SJSA1 (cell line): ENCODE measurements at places on chromosomes 13 and 19. TPM values are rescaled to one million over a fixed set of nuclear protein-coding genes. Genes with fewer than 3 reads are reported as not detected.

- no peak overlapping the region for H3K27ac ChIP-seq
- no peaks in the 10 kb centered on the region for H3K27me3 ChIP-seq
- no peaks in the 10 kb centered on the region for H3K36me3 ChIP-seq
- H3K4me1 ChIP-seq = no peaks in the 10 kb centered on the region
Observed at GRCh38 chr13:47846886-47847285, 154.2 kb downstream of the SUCLA2 start.

- no peaks in the 10 kb centered on the region for H3K4me1 ChIP-seq
- H3K36me3 ChIP-seq = peaks cover 32% of the 10 kb centered on the region
- 0 out of 2 replicates have a peak overlapping the region, but pooled peaks have one; percentile 52 for H3K27ac ChIP-seq
- no peaks in the 10 kb centered on the region for H3K27me3 ChIP-seq
Observed at GRCh38 chr19:44024900-44025216, 321 bp upstream of the ZNF222 start.

Gene PPM1N
- 0.29 TPM in 1 of 2 replicates, not detected in the other for total RNA-seq

- DNase-seq = no peak
- H3K4me1 ChIP-seq = no peaks in the 10 kb centered on the region
- H3K27ac ChIP-seq = no peak overlapping the region
- no peaks in the 10 kb centered on the region for H3K36me3 ChIP-seq
- H3K27me3 ChIP-seq = peaks cover 91% of the 10 kb centered on the region
Observed at GRCh38 chr13:112057736-112058518, 9.0 kb upstream of the SOX1 start.

- no peak overlapping the region for H3K27ac ChIP-seq
- H3K27me3 ChIP-seq = no peaks in the 10 kb centered on the region
- H3K36me3 ChIP-seq = no peaks in the 10 kb centered on the region
- H3K4me3 ChIP-seq = no peak overlapping the region
- no peaks in the 10 kb centered on the region for H3K4me1 ChIP-seq
Observed at GRCh38 chr19:27647423-27647822, 1565.5 kb downstream of the UQCRFS1 start.

DNA sequence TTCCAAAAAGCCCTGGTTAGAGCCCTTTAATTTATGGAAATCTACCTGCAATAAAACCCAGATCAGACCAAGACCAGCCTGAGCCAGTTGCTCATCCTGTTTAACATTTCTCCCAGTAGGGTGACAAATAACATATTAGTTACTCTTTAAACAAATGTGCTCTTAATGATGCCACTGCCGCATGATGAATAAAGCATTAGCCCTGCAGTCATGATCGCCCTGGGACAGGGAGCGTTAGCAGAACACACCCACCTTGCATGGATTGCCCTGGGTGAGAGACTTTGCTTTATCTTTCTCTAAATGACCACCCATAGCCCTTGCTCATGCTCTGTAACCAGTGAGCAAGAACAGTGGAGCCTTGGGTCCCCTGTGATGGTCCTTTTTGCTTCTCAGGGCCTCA, 362.4 kb downstream of the ENOX1 start:
- H3K36me3 ChIP-seq = no peaks in the 10 kb centered on the region
- no peak overlapping the region for H3K4me3 ChIP-seq
- H3K27me3 ChIP-seq = no peaks in the 10 kb centered on the region

DNA sequence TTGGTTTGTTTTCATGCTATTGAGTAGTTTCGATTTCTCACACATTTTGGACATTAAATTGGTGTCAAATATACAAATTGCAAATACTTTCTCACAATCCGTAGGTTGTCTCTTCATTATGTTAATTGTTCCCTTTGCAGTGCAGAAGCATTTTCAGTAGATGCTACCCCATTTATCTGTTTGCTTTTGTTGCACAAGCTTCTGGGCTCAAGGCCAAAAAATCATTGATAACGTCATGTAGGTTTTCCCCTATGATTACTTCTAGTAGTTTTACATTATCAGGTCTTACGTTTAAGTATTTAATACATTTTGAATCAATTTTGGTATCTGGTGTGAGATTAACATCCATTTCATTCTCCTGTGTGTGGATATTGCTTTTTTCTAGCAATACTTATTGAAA, 14.0 kb upstream of the ZNF347 start:
- H3K27ac ChIP-seq = no peak overlapping the region
- no peak overlapping the region for H3K4me3 ChIP-seq
- H3K27me3 ChIP-seq = no peaks in the 10 kb centered on the region
- H3K36me3 ChIP-seq = no peaks in the 10 kb centered on the region
- no peaks in the 10 kb centered on the region for H3K4me1 ChIP-seq

Gene NLRP7
- total RNA-seq = not detected in 2 replicates

Gene TMEM150B
- total RNA-seq = not detected in 2 replicates

DNA sequence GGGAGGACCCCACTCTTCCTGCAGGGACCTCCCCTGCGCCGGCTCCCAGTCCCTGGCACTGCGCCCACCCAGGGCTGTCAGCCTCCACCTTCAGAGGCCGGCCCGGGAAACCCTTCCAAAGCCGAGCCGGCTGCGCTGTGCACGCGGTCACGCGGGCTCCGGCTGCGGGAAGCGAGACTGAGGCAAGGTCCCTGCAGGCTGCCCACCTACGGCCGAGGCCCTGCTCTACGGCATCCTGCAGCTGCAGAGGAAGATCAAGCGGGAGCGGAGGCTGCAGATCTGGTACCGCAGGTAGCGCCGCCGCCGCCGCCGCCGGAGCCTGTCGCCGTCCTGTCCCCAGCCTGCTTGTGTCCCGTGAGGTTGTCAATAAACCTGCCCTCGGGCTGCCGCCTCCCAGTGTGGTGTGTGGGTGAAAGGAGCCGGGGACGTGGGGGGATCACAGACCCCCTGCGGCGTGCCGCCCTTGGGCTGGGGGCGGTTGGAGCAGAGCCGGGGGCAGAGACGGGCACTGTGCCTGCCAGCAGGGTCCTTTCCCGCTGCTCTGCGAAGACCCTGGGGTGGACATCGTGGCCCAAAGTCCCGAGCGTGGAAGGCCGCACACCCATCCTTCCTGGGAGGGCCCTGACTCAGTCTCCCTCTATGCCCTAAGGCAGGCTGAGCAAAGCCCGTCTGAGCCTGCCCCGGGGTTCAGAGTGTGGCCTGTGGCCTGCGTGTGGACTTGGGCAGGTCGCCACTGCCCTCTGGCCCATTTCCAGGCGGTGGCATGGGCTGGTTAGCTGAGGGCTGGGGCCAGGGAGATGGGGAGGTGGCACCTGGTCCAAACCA, 5.9 kb downstream of the GAMT start:
- H3K4me3 ChIP-seq = no peak overlapping the region
- no peaks in the 10 kb centered on the region for H3K27me3 ChIP-seq
- H3K4me1 ChIP-seq = peaks cover 3% of the 10 kb centered on the region
- H3K27ac ChIP-seq = no peak overlapping the region

Gene IRS2
- 6.0 and 8.1 TPM in 2 replicates for total RNA-seq

Gene FPR3
- not detected in 2 replicates for total RNA-seq

- no peak for DNase-seq
- no peaks in the 10 kb centered on the region for H3K36me3 ChIP-seq
- no peak overlapping the region for H3K27ac ChIP-seq
- no peaks in the 10 kb centered on the region for H3K27me3 ChIP-seq
- H3K4me3 ChIP-seq = no peak overlapping the region
- H3K4me1 ChIP-seq = no peaks in the 10 kb centered on the region
Observed at GRCh38 chr13:105929505-105929904, 606.0 kb downstream of the EFNB2 start.

GRCh38 chr13:75132701-75133695, 349.0 kb downstream of the TBC1D4 start:
- DNase-seq = no peak
- peaks cover 15% of the 10 kb centered on the region for H3K4me1 ChIP-seq
- no peaks in the 10 kb centered on the region for H3K27me3 ChIP-seq
- H3K4me3 ChIP-seq = no peak overlapping the region
- H3K27ac ChIP-seq = no peak overlapping the region

DNA sequence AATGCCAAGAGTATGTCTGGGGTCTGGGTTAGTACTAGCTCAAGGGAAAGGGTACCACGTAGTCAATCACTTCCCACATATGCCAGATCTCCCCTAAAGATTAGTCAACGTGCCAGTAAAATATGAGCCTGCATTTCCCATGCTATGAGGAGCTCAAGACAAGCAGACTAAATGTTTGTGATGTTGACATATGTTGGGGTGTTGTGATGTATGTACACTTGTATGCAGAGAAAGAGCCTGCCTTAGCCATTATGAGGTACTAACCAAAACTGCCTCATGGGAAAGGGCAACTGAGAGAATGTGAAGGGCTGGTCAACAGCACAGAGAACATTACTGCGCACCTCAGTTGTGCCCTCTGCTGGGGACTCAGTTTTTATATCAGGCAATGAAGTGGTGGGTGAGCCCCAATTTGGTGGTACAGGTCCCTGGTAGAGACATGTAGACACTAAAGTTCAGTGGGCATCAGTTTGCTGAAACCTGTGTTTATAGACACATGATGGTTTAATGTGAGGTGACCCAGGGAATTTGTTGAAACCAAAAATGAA, 287.0 kb downstream of the DCT start:
- H3K4me1 ChIP-seq = no peaks in the 10 kb centered on the region
- no peak for DNase-seq
- H3K36me3 ChIP-seq = no peaks in the 10 kb centered on the region
- no peak overlapping the region for H3K27ac ChIP-seq

Gene KL
- not detected in 2 replicates for total RNA-seq

- DNase-seq = no peak
- no peak overlapping the region for H3K27ac ChIP-seq
- H3K4me3 ChIP-seq = no peak overlapping the region
- no peaks in the 10 kb centered on the region for H3K36me3 ChIP-seq
- H3K4me1 ChIP-seq = no peaks in the 10 kb centered on the region
Observed at GRCh38 chr19:28694812-28695211, 518.1 kb downstream of the UQCRFS1 start.

DNA sequence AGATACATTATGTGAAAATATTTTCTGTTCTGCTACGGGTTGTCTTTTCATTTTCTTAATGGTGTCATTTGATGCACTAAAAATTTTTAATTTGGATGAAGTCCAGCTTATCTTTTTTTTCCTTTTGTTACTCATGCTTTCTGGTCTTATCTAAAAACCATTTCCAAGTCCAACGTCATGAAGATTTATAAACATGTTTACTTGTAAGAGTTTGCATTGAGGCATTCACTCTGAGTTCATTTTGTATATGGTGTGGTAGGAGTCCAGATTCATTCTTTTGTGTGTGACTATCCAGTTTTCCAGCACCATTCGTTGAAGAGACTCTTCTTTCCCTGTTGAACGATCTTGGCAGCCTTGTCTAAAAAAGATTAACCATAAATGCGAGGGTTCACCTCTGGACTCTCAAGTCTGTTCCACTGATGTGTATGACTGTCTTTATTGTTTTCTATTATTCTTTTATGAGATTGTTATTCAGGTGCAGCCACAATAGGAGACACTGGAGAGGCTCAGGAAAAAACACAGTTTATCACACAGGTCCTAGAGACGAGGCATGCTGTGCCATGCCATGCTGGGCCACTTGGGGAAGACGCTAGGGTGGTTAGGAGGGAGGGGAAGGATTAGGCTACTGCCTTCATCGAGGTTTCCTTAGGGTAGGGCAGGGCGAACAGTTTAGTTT, 35.0 kb downstream of the NAA16 start:
- no peak for DNase-seq
- H3K36me3 ChIP-seq = peaks cover 38% of the 10 kb centered on the region
- H3K27ac ChIP-seq = no peak overlapping the region
- no peaks in the 10 kb centered on the region for H3K27me3 ChIP-seq

DNA sequence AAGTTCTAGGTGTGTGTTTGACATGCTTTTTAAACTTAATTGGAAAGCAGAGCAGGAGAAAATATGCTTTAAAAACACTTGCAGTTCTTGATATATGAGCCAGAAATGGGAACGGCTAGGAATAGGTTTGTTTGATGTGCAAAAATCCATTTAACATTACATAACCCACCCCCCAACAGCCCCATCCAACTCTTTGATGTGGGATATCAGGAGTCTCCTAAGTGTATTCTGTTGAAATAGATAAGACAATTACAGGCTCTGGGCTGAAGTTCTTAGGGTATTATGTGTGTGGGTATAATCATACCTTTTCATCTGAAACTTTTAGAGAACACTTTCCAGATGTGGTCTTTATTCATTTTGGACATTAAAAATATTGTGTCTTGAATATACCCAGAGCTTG, 240.4 kb upstream of the CSNK1A1L start:
- no peak overlapping the region for H3K27ac ChIP-seq
- no peaks in the 10 kb centered on the region for H3K4me1 ChIP-seq
- no peaks in the 10 kb centered on the region for H3K36me3 ChIP-seq

DNA sequence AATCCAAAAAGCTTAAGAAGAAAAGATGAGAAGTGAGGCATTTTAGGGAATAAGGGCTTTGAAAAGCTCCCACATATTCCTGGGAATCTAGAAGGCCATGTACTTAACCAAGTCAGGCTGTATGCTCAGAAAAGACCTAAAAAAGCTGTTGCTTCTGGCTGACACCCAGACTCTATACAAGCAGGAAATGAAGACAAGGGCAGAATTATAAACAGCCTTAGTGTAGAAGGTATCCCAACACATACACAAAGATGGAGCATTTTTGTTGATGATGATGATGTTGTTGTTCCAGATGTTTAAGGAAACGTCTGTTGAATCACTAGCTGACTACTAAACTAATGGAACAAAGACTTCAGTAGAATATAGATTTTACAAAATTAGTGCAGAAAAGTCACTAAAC, 26.1 kb upstream of the N4BP2L1 start:
- H3K4me1 ChIP-seq = no peaks in the 10 kb centered on the region
- H3K4me3 ChIP-seq = no peak overlapping the region
- no peak for DNase-seq
- no peak overlapping the region for H3K27ac ChIP-seq
- H3K36me3 ChIP-seq = no peaks in the 10 kb centered on the region

DNA sequence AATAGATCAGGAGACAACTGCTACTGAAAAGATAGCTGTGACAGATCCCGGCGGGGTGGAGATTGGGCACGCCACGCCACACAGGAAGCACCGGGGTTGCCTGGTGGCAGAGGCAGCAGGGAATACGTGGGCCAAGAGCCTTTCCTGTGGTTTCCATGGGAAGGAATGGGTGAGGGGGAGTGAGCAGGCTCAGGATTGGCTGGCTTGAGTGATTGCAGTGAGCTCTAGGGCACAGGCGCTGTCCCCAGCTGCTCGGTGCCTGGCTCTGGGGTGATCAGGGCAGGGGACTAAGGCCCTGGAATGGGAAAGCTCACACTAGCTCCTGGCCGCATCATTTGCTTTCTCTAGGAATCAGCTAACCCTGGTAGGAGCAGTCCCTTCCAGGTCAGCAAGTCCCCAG, 166.1 kb downstream of the USP12 start:
- H3K27ac ChIP-seq = no peak overlapping the region
- H3K4me1 ChIP-seq = no peaks in the 10 kb centered on the region
- no peak overlapping the region for H3K4me3 ChIP-seq
- H3K27me3 ChIP-seq = no peaks in the 10 kb centered on the region; the same call in 1 of the 2 replicates

- H3K4me1 ChIP-seq = peaks cover 7% of the 10 kb centered on the region
- no peaks in the 10 kb centered on the region for H3K27me3 ChIP-seq
- H3K27ac ChIP-seq = no peak overlapping the region
- peaks cover 25% of the 10 kb centered on the region for H3K36me3 ChIP-seq
Observed at GRCh38 chr19:40445780-40446262, 1.7 kb upstream of the SERTAD3 start.

DNA sequence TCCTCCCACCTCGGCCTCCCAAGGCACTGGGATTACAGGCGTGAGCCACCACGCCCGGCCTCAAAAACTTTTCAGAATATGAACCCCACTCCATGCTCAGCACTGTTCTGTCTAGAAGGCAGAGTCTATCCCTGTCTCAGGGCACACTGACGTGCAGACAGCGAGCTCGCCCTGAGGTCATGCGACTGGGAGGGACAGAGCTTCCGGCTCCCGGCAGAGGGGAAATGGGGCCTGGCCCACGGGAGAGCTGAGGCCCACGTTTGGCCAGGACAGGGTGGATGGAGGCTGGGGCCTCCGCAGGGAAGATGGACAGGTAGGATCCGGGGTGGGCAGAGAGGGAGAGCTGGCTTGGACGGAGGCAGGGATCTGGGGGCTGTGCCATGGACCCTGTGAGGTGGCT, 2.8 kb upstream of the AZU1 start:
- H3K27ac ChIP-seq = no peak overlapping the region
- no peak overlapping the region for H3K4me3 ChIP-seq
- DNase-seq = no peak

GRCh38 chr19:57905258-57905657, 11.1 kb downstream of the ZNF417 start:
- no peak overlapping the region for H3K4me3 ChIP-seq
- no peak overlapping the region for H3K27ac ChIP-seq
- H3K4me1 ChIP-seq = no peaks in the 10 kb centered on the region
